Occipital lobe (tissue), 3 donors: ENCODE measurements at places on chromosomes 12 and 14.

- no peak for DNase-seq
These were observed 49.5 kb downstream of the KLHL28 start for GRCh38 chr14:44912041-44912869.

DNA sequence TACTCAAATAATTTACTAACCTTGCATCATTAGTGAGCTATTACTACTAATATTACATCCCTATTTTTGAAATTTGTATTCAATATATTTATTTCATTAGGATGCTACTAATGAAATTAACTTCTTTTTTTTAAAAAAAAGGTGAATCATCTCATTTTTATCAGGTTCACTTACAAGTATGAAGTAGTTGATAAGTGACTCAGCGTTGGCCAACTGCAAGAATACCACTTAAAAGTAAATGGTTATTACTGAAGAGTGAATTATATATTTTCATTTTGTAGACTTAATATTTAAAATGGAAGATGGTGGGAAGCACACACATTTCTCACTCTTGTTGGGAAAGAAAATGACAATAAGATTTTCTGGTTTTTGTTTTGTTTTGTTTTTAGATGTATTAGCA is 19.6 kb downstream of the OR4N2 start:
- no peak for DNase-seq

- no peak for DNase-seq
These were observed 89.0 kb downstream of the SLC38A1 start for GRCh38 chr12:46179693-46180452.

DNA sequence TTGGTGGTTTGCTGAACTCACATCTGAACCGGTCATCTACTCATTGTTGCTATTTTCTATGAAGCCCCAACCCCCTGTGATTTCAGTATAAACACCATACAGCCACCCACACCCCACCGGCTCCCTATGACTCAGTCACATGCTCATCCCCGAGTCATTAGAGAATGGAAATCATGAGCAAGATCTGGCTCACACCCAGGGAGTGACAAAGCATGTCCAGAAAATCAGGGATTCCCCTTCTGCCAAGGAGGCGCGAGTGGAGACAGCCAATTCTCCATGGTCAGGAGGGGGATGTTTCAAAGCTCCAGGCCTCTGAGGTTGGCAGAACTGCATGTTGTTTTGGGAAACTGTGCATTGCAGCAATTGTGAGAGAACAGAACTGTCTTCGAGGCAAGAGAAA is 657.5 kb upstream of the TBX3 start:
- DNase-seq: peak; percentile 22

GRCh38 chr12:92457458-92458180 is 245.2 kb upstream of the PLEKHG7 start:
- DNase-seq: no peak

DNA sequence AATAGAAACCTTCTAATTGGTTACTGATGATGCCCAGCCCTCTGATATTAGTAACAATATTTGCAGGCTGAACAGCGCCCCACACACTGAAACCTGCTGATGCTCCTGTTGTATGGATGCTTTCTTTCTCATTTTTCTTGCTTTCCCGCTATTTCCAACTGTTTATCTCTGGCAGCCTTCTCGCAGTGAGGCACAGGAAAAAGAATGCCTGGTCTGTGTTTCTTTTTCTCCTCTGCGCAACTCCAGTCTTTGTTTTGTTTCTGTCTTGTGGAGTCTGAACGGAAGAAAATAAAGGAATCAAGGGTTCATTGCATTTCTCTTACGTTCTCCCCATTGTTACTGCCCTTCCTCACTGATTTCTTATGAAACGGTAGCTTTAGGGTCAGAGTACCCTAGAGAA is 451.2 kb downstream of the EGLN3 start:
- DNase-seq: no peak

GRCh38 chr14:55760789-55761566 is 181.0 kb downstream of the KTN1 start:
- DNase-seq: no peak

- DNase-seq: no peak
These were observed 272.8 kb downstream of the KSR2 start for GRCh38 chr12:117695956-117696355.

- no peak for DNase-seq
These were observed 146.2 kb upstream of the RFLNA start for GRCh38 chr12:124148481-124149273.

- DNase-seq: no peak
These were observed 408.1 kb upstream of the TMTC1 start for GRCh38 chr12:30191696-30192455.

GRCh38 chr12:54561164-54561563 is 11.8 kb downstream of the PDE1B start:
- no peak for DNase-seq

GRCh38 chr12:84986117-84986516 is 50.0 kb downstream of the TSPAN19 start:
- no peak for DNase-seq

GRCh38 chr12:31869972-31870371 is 89.2 kb upstream of the RESF1 start:
- DNase-seq: no peak

DNA sequence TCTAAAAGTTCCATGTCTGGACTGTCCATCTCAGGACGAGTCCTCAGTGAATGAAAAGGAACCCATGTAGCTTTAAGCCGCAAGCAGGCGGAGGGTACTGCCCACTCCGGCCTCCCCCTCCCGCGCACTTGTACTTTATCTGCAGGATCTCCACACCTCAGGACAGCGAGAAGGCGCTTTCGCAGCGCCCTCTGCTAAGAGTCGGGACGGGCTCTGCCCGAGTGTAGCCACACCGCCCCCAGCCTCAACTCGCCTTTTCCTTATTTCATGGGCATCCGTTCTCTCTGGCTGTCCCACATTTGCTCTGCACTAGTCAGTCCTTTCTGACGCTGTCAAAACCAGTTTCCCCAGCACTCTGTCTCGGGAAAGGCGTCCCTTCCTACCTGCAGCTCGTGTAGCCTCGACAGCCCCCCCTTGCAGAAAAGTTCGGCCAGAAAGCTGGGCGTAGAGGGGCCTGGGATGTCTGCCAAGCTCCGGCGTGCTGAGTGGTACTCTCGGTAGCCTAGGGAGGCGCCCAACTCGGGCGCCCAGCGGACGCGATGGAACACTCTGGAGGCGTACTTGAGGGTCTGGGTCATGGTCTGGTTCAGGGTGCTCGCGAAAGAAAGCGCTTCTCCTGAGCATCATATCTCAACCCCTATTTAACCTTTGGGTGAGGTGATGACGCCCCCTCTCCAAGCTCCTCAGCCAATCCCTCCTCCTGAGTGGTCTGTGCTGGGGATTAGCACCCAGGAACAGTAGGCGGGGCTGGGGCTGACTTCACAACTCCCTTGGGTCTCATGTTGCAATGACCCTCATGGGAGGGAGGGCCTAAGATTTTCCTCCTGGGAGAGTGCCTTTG is at the start of gene CYP27B1:
Gene CYP27B1, minus strand, starts transcription at position 615 of the 841 bp plus-strand sequence. Its CDS starts 37 bp downstream, at position 578.
- no peak for DNase-seq

GRCh38 chr14:75648066-75648838 is 12.4 kb downstream of the ERG28 start:
- DNase-seq: no peak

DNA sequence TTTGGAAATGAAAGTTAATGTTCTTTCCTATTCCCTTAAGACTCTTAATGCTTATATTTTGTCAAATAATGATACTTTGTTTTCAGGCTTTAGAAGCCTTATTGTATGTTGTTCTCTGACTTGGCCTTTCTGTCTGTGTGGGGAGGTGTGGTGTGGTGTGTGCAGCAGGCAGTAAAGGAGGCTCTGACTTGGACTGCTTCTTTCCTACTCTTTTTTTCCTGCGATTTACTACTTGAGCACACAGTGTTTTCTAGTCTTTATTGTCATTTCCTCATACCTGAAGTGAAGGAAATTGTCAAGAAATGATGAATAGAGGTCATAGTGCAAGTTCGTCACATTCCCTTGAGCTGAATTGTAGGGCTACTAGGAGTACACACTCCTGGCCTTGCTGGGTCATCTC is 26.9 kb downstream of the PIWIL1 start:
- DNase-seq: no peak

DNA sequence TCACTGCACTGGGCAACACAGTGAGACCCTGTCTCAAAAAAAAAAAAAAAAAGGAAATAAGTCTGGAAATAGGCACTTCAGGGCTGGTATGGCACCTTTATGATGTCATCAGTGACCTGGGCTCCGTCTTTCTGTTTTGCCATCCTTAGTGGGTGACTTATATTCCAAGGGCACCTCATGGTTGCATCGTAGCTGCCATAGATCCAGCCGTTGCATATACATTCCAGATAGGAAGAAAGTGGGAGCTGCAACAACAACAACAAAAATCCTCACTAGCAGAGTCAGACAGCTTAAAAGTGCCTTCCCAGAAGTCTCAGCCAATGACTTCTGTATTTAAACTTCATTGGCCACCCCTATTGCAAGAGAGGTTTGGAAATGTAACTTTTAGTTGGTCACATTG is 26.4 kb downstream of the MYL2 start:
- DNase-seq: no peak

- DNase-seq: no peak
These were observed 87.7 kb downstream of the SSPN start for GRCh38 chr12:26283046-26283445.

GRCh38 chr14:68013326-68013725 is 193.7 kb downstream of the RAD51B start:
- no peak for DNase-seq

DNA sequence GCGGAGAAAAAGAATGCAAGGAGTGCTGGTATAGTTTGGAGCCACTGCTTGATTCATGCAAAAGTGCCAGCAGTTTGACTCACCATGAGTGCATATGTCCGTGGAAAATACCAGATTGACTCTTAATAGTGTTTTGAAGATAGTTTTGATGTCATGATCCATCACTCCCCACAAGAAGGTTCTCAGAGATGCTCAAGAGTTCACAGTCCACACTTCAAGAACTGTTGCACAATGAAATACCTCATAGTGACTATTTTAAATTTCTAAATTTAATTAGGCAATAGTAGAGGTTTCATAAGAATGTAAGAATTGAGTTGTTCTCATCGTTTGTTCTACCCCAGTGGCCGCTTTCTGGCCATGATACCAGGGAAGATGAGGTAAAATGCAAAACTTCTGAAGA is 286.6 kb upstream of the RGS6 start:
- DNase-seq: no peak

DNA sequence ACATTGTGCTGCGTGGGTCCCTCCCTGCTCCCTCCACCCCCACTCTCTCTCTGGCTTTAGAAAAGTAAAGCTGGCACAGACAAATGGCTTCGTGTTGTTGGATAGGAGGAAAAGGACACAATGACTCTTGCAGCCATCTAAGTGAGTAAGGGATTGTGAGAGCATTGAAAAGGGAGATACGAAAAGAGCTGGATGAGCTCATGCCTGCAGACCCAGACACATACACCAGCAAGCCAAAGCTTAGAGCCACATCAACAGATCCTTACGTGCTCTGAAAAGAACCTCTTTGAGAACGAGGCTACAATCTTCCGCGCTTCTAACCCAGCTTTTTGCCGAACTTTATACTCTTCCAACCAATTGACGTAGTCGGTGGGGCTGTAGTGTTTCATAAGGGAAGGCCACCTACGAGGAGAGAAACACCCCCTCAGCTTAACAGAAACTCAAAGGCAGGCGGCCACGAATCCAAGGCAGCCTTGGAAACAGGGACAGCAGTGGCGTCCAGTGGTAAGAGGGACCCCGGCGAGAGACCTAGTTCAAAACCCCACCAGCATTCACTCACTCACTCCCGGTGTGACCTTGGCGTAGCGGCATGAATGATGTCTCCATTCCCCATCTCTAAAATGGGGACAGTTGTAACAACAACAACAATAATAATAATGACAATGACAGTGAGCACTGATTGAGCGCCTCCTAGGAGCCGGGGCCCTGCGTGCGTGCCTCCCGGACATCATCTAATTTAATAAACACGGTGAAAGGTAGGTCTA is 1.1 kb downstream of the FBXO21 start:
- DNase-seq: peak; percentile 67

GRCh38 chr12:1448336-1448735 is 146.0 kb downstream of the FBXL14 start:
- no peak for DNase-seq

GRCh38 chr12:57237932-57238853 is 8.7 kb downstream of the SHMT2 start:
- DNase-seq: no peak

- peak; percentile 87 for DNase-seq
These were observed at the start of gene RESF1 for GRCh38 chr12:31959161-31959700. RESF1 (plus strand) TSS chr12:31959415; CDS start chr12:31980956, 21,541 bp downstream.

GRCh38 chr14:68216079-68216478 is 396.5 kb downstream of the RAD51B start:
- no peak for DNase-seq

GRCh38 chr14:49620182-49621113 is at the start of the genes MGAT2 and RPL36AL:
MGAT2 (plus strand) TSS chr14:49620799; CDS start chr14:49621269, 470 bp downstream.
RPL36AL (minus strand) TSS chr14:49620626; CDS start chr14:49619104, 1,522 bp downstream.
- DNase-seq: peak; percentile 97

DNA sequence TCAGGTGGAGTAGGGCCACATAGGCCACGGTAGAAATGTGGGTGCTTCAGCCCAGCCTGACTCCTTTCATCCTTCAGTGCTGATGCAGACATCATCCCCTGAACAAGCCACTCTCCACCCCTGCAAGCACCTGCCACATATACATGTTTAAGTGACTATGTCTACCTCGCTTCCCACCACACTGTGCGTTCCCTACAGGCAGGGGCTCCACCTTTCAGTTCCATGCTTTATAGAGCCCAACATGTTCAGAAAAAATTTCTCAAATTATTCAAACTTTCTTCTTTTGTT is 11.6 kb downstream of the SLC7A7 start:
- DNase-seq: no peak

- DNase-seq: no peak
These were observed 47.5 kb downstream of the SINHCAF start for GRCh38 chr12:31278424-31278823.

DNA sequence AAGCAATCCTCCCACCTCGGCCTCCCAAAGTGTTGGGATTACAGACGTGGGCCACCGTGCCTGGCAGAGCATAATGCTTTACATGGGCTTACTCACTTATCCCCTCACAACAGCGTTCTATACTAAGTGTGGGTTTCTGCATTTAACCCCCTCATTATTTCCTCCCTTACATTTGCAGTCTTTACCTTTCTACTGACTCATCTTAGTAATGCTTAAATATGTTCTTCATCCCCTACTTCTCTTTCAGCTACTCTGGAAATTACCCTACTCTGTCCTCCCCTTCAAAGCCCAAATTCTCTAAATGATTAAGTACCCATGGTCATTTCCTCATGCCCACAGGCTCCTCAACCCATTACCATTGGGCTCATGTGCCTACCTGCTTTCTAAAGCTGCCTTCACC is 40.7 kb downstream of the NKX2-1 start:
- DNase-seq: no peak

GRCh38 chr12:72295101-72295500 is 22.9 kb downstream of the TRHDE start:
- no peak for DNase-seq

GRCh38 chr14:103849151-103849886 is 1.9 kb upstream of the PPP1R13B start:
- DNase-seq: no peak

GRCh38 chr12:68614105-68614679 is 3.5 kb downstream of the RAP1B start:
- DNase-seq: no peak

GRCh38 chr14:32233260-32233659 is 30.2 kb upstream of the RNU6-8 start:
- DNase-seq: no peak

GRCh38 chr14:101187816-101188570 is 284.5 kb upstream of the RTL1 start:
- DNase-seq: no peak
